ENCODE measurements at places on chromosomes 4 and X.

GRCh38 chrX:20320461-20321159 is 53.9 kb upstream of the RPS6KA3 start:
- DNase-seq = no peak

DNA sequence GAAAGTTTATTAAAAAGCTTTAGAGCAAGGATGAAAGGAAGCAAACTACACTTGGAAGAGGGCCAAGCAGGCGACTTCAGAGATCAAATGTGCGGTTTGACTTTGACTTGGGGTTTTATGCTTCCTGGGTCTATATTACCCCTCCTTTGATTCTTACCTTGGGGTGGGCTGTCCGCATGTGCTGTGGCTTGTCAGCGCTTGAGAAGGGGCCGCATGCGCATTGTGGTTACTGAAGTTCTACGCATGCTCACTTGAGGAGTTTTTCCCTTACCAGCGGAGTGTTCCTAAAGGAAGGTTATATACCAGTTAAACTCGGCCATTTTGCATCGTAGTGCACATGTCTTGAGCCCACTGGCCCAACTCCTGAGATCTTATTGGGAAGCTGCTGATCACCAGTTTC is 9.9 kb downstream of the ZNF157 start:
- peak; percentile 56 for DNase-seq

GRCh38 chr4:182608525-182608924 is 308.7 kb downstream of the DCTD start:
- DNase-seq = no peak

DNA sequence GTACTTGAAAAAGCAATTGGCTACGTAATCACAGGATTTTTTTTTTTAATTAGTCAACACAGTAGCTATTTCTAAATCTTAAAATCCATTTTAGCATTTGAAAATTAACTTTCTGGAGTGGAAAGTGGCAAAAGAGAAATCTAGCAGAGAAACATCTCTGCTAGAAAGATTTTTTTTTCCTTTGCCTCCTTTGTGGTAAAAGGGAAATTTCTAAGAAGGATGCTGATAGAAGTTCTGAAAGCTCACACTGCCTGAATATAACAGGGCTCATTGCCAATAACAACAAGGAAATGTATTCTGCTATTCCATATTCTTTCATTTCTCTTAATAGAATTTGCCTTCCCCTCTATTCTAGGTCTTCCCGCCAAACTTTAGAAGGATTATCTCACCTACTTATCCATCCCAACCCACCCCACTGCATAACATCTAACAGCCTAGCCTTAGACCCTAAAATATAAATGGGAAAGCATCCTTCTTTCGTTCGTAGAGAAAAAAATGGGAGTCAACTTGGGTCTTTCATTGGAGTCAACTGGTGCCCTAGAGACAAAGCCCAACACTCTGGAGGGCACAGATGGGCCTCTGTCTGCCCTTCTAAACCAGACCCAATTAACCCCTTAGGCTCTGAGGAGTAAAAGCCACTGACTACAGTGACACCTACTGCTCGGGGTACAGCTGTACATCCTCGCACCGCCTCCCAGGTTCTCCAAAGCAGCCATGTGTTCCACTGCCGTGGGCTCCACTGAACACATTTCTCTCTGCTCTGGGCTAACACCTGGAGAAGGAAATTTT is 103.9 kb downstream of the MAML3 start:
- no peak for DNase-seq

GRCh38 chr4:159435561-159436023 is 332.7 kb downstream of the RAPGEF2 start:
- no peak for DNase-seq

DNA sequence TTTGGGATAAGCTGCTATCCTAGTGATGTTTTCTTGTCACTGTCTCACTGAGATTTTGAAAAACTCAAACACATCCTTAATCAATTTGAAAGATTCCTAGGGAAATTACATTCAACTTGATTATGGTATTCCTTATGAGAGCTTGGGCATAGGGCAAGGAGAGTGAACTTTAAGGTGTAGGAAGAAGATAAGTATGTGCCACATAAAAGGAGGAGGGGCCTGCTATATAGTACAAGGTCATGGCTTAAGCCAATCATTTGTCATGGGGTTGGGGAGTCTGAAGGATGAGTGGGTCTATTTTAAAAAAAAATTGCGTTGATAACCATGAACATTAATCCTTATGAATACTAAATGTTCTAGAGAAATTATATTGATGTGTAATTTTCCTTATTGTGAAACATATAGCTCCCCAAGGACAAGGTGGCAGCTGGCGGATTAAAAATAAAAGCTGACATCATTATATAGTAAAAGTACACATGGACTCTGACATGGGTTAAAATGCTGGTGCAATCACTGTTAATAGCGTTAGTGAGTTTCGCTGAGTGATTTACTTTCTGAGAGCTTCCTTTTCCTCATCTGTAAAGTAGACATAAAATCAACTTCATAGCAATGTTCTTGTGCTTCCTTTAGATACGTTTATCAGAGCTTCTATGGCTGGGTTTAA is 17.4 kb downstream of the GALNT7 start:
- DNase-seq = no peak

DNA sequence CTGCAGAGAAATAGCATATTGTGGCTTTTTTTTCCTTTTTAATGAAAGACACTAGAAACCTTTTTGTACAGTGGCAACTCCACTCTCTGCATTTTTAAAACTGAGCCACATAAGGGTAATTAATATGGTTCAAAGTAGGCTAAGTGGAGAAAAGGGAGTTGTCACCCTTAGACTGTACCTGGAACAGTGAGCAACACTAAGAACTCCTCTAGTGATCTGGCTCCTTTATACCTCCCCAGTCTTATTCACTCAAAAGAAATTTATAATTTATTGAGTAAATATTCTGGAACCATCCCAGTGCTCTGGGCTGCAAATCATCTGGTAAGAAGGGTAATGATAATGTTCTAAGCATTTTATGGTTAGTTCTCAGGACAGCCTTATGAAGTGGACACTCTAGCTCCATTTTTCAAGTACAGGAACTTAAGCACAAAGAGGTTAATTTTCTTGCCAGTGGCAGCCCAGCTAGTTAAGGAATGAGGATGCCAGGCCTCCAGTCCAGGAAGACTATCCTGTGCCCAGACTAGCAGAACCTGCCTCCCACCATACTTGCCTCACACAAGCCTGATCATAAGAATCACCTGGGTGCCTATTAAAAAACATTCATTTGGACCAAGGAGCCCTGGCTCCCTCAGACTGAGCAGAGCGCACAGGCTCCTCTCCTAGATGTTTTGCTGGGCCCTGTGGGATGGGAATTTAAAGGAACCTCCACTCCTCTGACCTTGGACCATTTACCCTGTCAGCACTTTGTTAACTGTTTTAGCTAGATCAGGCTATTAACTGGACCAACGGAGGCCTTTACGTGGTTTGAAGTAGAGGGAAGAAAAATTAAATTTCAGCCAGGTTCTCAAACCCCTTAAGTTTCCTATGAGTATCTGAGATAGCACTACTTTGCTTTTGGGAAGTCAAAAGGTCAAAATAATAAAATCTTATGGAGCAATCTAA is 102.6 kb downstream of the PDE5A start:
- DNase-seq = no peak

DNA sequence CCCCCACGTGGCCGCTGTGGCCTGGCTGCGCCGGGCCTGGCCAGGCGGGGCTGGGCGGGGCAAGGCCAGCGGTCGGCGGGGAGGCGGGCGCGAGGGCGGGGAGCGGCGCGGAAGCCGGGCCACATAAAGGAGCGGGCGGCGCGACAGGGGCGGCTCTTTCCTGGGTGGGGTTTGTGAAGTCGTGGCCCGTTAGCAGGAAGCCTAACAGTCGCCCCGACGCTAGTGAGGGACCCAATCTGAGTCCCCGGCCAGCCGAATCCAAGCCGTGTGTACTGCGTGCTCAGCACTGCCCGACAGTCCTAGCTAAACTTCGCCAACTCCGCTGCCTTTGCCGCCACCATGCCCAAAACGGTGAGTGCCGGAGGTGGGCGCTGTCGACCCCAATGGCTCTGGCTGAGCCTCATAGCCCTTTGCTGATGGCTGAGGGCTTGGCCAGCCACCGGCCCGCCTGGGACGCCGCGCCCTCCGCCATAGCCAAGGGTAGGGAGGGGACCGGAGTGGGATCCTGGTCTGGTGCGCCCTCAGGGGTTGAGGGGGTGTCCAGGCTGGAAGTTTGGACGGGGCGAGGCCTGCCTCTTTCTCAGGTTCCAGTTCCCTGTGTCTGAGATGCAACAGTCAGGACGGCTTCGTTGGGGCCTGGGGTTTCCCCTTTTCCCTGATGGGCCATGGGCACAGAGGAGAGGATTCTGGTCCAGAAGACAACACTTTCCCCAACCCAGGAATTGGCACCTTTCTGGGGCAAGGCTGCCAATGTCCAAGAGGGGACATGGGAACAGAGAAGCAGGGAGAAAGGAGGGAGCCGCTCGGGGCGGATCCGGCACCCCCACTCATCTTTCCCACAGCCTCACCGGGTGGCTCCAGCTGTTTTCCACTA is at the start of gene MSN:
Gene MSN, plus strand, starts transcription at position 152 of the 874 bp plus-strand sequence. Its CDS starts 188 bp downstream, at position 340.
- DNase-seq = peak; percentile 66

GRCh38 chrX:31570658-31571057 is 498.8 kb upstream of the FTHL17 start:
- DNase-seq = no peak

DNA sequence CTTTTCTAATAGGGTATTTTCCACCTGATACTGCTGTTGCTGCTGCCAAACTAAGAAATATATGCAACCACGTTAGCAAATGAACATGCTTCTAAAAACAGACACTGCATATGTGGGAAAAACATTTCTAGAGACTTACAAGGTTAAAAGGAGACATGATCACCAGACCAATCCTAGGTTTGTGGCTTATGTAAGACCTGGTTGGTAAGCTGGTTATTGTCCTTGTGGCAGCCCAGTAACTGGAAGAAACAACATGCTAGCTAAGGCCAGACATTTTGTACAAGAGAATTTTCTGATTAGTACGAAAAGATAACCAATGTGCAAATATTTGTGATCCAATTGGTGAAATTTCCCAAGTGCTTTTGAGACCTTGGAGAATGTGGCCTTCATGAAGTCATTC is 112.0 kb downstream of the AFF2 start:
- DNase-seq = no peak

- DNase-seq = no peak
Measured at GRCh38 chr4:37978248-37978924, 18.2 kb downstream of the PTTG2 start.

GRCh38 chrX:53305996-53306937 is 24.9 kb upstream of the IQSEC2 start:
- DNase-seq = no peak

GRCh38 chr4:84865600-84865999 is 100.9 kb downstream of the WDFY3 start:
- no peak for DNase-seq

GRCh38 chr4:106471151-106471550 is 102.6 kb upstream of the GIMD1 start:
- DNase-seq = no peak

- DNase-seq = no peak
Measured at GRCh38 chr4:159443975-159444374, 341.1 kb downstream of the RAPGEF2 start.

DNA sequence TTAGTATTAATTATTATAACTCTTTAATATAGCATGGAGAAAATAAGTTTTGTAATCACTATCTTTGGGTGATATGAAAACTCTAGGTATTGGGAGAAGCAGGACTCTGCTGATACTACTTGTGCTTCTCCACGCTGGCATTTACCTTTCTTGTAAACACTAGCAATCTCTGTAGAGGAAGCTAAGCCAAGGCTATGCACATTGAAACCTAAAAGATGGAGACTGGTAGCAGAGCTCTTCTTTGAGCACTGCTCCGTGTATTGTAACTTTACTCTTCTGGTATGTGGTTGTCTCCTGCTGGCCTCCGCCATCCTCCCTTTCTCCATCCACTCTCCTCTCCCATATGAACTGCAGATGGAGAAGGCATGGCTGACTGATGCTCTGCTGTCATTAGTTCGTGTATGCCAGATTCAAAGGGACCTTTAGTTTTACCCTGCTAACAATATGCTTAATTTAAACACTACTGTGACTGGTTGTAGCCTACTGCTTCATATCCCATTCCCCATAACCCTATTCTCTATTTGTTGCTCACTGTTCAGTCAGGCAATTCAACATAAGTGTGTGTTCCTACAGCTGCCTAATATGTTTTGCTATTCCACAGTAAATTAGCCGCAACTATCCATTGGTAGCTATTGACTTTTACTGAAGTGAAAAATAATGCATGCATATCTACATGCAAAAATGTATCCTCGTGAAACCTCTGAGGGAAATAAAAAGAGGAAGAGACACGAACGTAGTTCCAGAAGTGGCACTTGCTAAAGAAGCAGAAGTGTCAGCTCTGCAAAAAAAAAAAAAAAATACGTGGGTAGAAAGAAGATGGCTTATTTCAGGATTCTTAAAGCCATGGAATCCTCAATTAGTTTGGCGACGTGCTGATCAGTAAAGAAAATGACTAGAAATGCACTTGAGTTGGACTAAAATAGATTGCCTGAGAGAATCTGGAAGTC is 55.6 kb upstream of the CCSER1 start:
- no peak for DNase-seq

DNA sequence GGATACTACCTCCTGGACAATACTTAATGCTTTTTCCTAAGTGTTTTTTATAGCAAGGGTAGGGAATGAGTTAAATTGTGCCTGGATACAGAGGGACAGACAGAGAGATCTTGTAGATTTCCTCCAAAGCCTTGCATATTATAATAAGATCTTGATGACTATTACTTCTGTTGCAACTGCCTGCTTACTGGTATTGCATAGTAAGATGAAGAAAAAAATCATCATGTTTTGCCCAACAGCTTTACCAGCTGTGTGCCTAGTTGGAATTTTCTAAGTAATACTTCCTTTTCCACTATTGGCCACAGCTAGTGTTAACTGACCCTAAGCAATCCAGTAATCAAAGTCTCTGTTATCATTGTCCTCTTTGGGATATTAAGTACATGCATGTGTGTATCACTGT is 139.0 kb downstream of the DCK start:
- no peak for DNase-seq

Data from T-helper 9 cell (primary cell).